ENCODE measurements at places on chromosomes 5 and 9.

- no peak overlapping the region for H3K4me3 ChIP-seq
- H3K4me1 ChIP-seq: no peaks in the 10 kb centered on the region
- no peak for DNase-seq
- H3K36me3 ChIP-seq: no peaks in the 10 kb centered on the region
- no peaks in the 10 kb centered on the region for H3K27me3 ChIP-seq
These were observed 26.8 kb upstream of the LURAP1L start for GRCh38 chr9:12748016-12748415.

GRCh38 chr5:61817472-61818326 is 485.6 kb downstream of the ZSWIM6 start:
- no peak overlapping the region for H3K27ac ChIP-seq
- H3K4me3 ChIP-seq: no peak overlapping the region
- no peak for DNase-seq
- H3K36me3 ChIP-seq: no peaks in the 10 kb centered on the region

GRCh38 chr5:154278908-154279307 is 88.4 kb downstream of the GALNT10 start:
- H3K4me3 ChIP-seq: no peak overlapping the region
- no peaks in the 10 kb centered on the region for H3K36me3 ChIP-seq
- H3K27ac ChIP-seq: no peak overlapping the region
- DNase-seq: no peak
- H3K27me3 ChIP-seq: no peaks in the 10 kb centered on the region

DNA sequence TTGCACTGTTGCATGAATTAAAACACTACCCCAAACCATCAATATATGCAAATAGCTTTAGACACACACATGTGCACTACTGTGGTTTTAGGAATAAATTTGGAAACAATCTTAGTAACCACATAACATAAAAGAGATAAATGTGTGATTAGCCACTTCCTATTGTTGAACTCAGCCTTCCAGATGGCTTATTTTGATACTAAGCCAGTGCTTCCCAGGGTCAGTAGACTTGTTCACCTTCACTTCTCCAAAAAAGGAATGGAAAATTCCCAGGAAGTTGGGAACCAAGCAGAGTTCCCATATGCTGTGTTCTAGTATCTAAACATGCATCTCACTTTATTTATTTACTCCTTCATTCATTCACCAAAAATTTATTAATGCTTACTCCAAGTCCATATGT is 47.8 kb downstream of the SVEP1 start:
- H3K36me3 ChIP-seq: no peaks in the 10 kb centered on the region
- H3K4me1 ChIP-seq: no peaks in the 10 kb centered on the region
- H3K4me3 ChIP-seq: no peak overlapping the region
- H3K27me3 ChIP-seq: no peaks in the 10 kb centered on the region
- DNase-seq: no peak

Data from Karpas-422 (cell line).